ENCODE measurements at places on chromosomes 6 and 20. TPM values are rescaled to one million over a fixed set of nuclear protein-coding genes. Genes with fewer than 3 reads are reported as not detected.

DNA sequence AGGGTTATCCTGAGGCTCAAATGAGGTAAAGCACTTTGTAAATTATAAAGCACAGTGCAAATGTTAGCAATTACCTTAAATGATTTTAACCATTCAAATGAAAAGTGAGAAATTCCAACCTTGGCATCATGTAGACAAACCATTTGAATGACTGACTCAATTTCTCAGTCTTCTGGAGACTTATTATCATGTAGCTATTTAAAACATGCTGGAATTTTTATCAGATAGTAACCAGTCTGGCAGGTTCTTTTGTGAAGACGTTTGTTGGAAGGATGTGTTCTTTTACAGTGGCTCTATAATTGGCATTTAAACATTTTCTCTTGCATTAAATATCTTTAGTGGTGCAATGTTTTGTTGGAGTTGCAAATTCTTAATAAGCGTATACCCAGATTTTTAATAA lies 386.6 kb downstream of the NKAIN2 start:
- no peak for DNase-seq

DNA sequence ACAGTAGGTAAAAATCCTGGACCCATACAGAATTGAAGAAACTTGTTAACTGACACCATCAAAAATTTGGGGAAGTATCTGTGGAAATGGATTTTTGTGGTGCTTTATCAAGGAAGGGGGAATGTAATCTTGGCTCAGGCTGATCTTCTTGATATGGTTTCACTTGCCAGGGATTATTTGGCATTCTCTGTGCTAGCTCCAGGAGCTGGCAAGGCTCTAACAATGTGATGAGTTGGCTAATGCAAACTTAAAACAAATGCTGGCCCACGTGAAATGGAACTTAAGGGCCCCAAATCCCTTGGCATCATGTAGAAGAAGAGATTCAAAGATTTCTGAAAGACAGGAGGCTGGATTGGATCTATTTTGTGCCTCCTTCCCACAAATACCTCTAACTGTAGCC lies 13.1 kb downstream of the KCNS1 start:
- peak; percentile 80 for DNase-seq

DNA sequence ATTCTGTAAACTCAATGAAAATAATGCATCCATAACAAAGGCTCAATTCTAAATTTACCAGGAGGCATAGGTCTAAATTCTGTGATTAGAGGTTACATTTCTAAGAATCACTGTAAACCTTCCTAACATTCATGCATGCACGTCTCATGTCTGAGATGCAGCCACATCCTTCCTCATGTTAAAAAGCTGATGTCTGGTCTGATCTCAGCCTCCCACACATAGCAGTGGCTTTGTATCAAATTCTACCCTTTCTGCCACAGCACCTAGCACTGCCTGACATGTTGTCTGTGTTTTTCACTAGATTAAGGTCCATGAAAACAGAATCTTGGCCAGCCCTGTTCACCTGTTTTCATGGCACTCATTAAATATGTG lies 171.1 kb downstream of the WDR27 start:
- DNase-seq, result peak; percentile 10

DNA sequence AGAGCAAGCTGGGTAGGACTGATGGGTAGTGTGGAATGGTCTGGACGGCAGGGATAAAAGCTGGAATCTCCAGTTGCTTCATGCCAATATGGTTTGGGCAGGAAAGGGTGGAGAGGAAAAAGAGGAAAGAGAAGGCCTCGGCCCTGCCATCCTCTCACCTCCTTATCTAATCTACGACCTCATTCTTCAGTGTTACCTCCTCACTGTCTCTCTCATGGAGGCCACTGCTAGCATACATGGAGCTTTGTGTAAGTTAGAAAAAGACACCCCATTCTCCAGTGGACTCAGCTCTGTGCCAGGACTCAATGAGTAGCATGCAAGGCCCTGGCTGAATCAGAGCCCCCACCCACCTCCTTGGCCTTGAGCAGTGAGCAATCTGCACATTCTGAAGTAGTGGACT lies 6.1 kb upstream of the ARID1B start:
- DNase-seq, result peak; percentile 60

DNA sequence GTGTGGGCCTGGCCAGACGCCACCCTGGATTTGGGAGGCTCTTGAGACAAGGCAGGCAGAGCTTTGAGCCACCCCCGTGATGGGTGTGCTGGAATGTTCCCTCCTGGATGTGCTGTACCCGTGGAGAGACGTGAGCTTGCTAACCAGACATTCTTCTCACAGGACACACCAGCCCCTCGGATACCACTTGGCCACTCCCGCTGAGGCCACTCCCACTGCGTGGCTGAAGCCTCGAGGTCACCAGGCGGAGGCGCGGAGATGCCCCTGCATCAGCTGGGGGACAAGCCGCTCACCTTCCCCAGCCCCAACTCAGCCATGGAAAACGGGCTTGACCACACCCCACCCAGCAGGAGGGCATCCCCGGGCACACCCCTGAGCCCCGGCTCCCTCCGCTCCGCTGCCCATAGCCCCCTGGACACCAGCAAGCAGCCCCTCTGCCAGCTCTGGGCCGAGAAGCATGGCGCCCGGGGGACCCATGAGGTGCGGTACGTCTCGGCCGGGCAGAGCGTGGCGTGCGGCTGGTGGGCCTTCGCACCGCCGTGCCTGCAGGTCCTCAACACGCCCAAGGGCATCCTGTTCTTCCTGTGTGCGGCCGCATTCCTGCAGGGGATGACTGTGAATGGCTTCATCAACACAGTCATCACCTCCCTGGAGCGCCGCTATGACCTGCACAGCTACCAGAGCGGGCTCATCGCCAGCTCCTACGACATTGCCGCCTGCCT lies 14.1 kb downstream of the SLCO4A1 start:
- no peak for DNase-seq

GRCh38 chr20:37841389-37841788 lies 61.5 kb upstream of the VSTM2L start:
- no peak for DNase-seq

DNA sequence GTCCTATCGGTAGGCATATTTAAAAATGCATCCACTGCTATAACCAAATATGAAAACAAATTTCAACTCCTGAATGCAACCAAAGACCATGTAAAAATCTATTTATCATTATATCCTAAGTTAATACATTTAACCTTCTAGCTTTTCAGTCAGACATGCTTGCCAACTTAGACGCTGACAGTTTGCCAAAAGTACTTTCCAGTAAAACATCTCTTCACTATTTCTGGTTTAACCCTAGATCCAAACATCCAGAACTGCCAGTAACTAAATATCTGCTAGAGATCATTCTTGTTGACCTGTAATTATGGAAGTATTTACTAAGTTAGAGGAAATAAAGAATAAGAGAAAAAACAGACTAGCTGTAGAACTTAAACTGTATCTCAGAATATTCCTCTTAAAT lies 210.2 kb upstream of the THEMIS start:
- no peak for DNase-seq

DNA sequence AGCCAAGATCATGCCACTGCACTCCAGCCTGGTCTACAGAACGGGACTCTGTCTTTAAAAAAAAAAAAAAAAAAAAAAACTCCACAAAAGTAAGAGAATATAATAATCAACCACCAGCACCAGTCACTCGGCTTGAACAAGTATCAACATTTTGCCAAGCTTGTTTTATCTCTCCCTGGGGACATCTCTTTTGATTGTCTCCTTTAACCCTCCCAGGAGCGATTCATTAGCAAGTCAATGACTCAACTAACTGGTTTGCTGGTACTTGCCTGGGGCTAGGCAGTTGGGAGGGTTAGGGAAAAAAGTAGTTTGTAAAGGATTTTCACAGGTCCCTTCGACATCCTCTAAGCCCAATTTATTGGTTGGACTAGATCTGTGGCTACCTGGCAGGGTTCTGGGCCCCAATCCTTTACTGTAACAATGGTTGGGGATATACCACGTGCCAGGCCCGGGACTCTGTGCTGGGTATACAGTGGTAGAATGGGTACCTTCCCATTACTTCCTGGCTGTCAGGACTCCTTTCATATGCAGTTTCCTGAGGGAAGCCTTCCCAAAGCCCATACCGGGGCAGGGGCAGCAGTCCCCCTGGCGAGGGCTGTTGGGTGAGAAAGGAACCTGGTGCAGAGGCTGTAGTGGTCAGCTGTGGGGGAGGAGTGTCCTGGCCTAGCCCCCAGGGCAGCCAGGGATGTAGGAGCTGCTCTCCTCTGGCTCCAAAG lies 12.2 kb downstream of the TGIF2 start:
- peak; percentile 86 for DNase-seq

GRCh38 chr6:28944412-28944865 lies 20.7 kb upstream of the TRIM27 start:
- DNase-seq, result peak; percentile 80

Gene SYNGAP1
- 2.8 TPM for total RNA-seq

Gene GSTA4
- total RNA-seq, result 28.6 TPM

All from GM23248 (cell line).